Activated T-cell treated with anti-CD3 and anti-CD28 coated beads for 24 hours (primary cell): ENCODE measurements at places on chromosomes 3 and 15.

- DNase-seq: no peak
These were observed 48.3 kb downstream of the MEF2A start for GRCh38 chr15:99613887-99614647.

- DNase-seq: no peak
These were observed 29.1 kb downstream of the LOXL1 start for GRCh38 chr15:73955326-73955725.

GRCh38 chr3:153339065-153339464 is 177.0 kb downstream of the RAP2B start:
- DNase-seq: no peak

- no peak for DNase-seq
These were observed 132.6 kb upstream of the MEF2A start for GRCh38 chr15:99433026-99433756.

GRCh38 chr3:1092771-1093170 is at the start of gene CNTN6:
CNTN6 (plus strand) TSS chr3:1093024; CDS start chr3:1148009, 54,985 bp downstream.
- no peak for DNase-seq

DNA sequence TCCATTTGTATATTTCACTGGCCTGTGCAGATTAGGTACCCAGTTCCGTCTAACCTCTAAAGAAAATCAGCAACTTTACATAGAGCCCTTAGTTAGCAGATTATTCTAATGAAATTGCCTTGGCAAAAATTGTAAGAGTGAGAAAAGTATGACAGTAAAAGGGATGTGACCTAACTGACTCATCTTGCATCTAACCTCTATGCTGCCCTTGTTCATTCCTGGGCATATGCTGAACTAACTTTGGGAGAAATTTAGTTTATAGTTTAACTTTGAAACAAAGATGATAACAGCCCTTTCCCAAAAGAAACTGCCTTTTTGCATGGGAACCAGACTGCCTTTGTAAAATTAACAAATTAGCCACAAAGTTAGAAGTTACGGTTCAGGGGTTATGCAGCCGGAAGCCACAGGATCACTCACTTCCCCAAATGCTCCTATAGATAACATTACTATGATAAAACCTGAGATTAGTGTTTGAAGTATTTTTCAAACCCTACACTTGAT is 839.8 kb upstream of the ALCAM start:
- no peak for DNase-seq

DNA sequence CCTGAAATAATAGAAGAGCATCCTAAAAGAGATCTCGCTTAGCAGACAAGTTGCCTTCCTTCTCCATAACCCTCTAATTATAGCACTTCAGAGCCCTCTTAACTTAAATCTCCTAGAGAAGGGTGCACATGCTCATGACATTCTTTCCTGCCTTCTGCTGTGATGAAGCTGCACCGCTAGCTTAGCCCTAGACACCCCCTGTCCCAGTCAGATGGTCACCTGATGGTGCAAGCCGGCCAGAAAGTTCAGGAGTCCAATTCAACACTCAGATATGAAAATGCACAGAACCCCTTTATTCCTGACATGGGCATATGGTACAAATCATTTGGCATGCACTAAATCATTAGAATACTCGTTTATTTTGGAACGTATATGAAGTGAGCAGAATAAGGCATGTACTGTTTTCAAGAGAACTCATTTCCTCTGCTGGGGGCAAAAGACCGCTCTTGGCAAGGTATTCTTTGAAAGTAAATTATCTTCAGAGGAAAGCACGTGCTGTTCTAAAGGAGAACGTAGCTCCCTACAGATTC is 420.4 kb upstream of the PROK2 start:
- DNase-seq: no peak

GRCh38 chr3:47523310-47524073 is 10.0 kb upstream of the ELP6 start:
- no peak for DNase-seq

DNA sequence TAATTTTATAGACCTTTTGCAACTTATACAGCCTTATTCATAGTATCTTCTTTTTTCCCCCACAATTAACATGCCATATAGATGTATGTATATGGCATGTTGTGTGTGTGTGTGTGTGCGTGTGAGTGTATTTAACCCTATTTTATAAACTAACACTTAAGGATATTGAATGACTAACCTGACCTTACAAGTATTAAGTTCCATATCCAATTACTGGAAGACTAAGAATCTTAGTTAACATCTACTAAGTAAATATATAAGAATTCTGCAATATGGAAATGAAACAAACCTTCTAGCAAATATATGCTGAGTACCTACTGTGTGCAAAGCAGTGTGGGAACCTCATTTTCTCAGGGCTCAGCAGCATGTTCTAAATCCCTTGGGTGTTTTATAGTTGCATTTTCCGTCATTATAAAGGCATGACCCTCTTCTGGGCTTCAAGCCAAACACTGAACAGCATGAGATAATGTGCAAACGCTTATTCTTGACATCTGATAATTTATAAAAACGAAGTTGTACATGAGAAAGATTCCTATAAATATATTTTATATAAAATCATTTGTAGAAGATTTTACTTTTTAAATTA is 105.5 kb downstream of the NLGN1 start:
- DNase-seq: no peak

DNA sequence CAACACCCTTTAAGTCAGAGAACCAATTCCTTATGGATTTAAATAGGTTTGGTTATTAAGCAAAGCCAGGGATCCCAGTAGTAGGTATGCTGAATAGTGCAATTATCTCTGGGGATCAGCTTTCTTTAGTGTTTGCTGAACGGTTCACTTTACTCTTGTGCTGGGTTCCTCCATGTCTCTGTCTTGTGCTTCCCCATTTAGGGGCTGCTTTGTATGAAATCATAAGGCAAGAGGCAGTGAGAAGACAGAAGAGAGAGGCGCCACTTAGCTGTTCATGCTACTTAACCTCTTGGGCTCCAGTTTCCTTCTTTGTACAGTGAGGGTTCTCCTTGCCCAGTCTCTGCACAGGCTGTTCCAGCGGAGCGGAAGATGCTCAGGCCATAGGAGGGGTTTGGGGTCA is 3.5 kb downstream of the ST6GAL1 start:
- DNase-seq: no peak

- no peak for DNase-seq
These were observed 15.0 kb downstream of the IL12A start for GRCh38 chr3:160003520-160004128.

DNA sequence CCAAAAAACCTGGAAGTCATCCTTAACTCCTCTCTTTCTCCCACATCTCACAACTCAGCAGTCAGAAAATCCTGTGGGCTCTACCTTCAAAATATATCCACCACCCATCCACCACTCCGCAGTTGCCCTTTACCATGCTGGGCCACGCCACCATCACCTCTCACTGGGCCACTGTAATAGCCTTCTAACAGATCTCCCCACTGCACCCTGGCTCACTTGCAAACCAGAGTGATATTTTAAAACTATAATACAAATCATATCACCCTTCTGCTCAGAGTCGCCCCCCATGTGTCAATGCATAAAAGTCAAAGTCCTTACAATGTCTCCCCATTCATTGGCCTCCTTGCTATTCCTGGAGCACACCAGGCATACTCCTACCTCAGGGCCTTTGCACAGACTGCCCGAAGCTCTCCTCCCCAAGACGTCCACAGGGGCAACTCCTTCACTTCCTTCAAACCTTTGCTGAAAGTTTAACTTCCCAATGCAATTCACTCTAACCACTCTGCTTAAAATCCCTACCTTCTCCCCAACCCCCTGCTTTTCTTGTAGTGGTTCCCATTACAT is 1.5 kb upstream of the LIPC start:
- no peak for DNase-seq

DNA sequence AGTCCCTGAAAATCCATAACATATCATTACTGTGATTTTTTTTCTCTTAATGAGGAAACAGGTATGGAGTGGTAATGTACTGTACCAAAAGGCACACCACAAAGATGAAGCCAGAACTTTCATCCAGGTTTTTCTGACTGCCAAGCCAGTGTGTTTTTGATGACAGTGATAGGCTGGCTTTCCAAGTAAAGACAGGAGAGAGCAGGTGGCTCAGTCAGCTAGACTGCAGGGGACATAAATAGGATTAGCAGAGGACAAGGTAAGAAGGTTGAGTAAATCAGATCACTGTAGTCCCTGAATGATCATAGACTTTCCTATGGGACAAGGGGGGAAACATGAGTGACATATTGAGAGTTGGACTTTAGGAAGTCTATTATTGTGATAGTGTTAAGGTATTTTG is 127.9 kb downstream of the GADL1 start:
- DNase-seq: no peak

DNA sequence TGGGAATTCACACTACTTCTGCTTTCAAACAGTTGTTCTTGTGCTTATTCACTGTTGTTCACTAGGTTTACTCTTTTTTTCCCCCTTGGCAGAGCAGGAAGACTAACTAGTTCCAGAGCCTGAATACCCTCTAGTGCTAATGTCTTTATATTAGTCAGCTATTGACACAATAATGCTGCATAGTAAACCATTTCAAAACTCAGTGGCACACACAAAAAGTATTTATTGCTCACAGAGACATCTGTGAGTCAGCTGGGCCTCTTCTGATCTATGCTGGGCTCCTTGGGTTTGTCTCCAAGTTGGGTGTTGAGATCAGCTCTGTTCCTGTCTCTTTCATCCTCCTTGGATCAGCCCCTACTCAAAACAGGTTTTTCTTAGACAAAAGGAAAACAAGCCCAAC is 51.1 kb downstream of the RSRC1 start:
- no peak for DNase-seq

DNA sequence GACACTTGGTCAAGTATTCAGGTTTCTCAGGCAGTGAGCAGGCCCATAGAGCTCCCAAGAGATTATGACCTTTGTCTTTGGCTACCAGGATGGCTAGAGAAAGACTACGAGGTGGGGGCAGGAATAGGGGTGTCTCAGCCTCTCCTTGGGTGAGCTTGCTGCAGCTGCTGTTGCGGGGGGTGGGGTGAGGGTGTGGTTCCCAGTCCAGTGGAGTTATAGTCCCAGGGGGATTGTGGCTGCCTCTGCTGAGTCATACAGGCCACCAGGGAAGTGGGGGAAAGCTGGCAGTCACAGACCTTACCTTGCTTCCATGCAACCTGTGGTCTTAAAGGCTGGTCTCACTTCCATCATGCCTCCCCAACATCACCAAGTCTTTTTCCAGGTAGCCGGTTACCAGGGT is 31.7 kb downstream of the ATP2C1 start:
- DNase-seq: no peak

DNA sequence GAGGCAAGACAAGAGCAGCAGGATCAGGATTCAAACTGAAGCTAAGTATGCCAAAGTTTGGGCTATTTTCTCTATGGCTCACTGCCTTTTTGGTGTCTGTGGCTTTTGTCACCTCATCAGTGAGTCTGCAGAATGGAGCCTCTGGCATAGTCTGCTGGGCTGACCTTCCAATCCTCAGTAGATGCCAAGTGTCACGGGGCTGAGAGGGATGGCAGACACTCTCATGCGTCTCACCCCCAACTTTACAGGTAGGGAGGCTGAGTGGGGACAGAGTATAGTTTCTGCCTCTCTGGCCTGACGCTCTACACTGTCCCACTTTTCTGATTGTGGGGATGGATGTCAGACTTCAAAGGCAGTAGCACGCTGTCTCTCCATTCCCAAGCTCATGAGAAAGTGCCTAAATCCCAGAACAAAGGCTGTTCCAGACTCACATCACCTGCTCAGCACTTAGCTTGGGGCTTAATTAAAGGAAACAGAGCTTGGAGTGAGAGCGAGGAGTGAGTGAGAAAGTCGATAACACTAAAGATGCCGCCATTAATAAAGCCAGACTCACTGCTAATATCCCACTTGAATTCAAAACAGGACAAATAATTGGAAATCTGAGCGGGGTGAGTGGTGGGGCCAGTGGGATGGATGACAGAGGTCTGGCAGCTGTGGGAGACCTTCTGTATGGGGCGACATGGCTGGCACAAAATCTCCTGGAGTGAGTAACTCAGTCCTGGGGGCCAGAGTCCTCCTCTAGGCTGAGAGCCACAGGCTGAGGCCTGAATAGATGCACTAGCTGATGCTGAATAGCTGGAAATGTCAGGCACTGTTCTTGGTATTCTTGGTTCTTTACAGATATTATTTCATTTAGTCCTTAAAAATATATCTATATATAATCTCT is 78.4 kb upstream of the MRPS22 start:
- DNase-seq: no peak

DNA sequence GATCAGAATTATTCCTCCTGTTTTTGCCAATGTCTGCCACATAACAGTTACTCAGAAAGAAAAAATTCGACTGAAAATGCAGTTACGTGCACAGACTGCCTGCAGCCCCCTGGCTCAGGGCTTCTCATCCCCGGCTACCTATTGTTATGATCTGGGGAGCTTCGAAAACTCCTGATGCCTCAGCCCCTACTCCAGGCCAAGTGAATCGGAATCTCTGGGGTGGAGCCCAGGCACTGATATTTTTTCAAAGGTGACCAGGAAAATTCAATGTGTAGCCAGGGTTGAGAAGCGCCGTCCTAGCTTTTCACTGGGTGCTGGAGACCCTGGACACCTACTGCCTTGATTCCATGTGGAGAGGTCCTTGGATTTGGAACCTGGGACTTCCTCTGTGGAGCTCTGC is 8.5 kb downstream of the ADAMTS17 start:
- DNase-seq: no peak

DNA sequence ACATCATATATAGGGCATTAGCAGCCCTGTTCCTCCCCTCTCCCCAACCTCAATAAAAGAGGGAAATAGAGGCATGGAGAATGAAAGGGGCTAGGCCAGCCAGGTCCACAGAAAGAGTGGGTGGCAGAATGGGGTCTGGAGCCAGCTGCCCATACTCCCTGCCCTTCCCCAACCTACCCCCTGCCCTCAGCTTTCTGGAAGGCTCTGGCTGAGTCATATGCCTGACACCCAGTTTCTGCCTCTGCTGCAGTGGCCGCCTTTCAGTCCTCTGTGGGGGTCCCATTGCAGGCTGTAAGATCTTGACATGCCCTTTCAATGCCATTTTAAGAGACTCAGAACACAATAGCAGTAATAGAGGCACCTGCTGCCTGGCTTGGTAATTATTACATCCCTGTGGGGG is 95.7 kb downstream of the LINGO1 start:
- DNase-seq: no peak

DNA sequence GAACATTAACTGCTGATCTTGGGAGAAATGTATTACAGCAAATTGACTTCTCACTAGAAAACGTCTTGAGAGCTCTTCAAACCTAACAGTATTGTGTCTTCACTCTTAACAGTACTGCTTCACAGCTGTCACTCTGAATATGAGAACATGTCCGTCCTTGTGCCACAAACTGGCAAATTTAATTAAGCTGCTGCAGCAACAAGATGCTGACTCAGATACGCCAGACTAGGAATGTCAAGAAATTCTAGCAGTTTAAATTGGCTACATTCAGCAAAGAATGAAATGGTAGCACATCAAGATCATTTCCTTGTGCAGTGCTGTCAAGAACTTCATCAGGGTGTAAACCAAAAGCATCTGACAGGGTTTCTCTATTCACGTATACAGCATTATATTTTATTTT is 7.6 kb downstream of the ICE2 start:
- no peak for DNase-seq

- DNase-seq: no peak
These were observed 740 bp upstream of the ZBTB47 start for GRCh38 chr3:42652611-42653302.

GRCh38 chr3:187943677-187944389 is 198.6 kb upstream of the BCL6 start:
- DNase-seq: no peak
